Ascending aorta (tissue), 2 donors: ENCODE measurements at places on chromosomes 3 and 15.
A peak's percentile ranks its signal among the peaks of the same experiment; 100 is the strongest.

DNA sequence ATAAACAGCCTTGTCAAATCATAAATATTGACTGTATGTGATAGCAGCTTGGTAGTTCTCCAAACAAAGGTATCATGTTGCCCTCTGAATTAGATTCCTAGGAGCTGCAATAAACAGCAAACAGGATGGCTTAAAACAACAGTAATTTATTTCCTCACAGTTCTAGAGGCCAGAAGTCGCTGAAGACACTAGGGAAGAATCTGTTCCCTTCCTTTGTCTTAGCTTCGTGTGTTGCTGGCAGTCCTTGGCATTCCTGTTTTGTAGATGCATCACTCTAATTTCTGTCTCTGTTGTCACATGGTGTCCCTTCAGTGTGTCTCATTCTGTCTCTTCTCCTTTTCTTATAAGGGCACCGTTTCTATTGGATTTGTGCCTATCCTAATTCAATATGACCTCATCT lies 679.3 kb downstream of the OTOL1 start:
- DNase-seq = no peak

- DNase-seq = peak; percentile 64
Observed at GRCh38 chr3:126925411-126926171, 57.3 kb upstream of the PLXNA1 start.

GRCh38 chr3:29627136-29628117 lies 346.6 kb downstream of the RBMS3 start:
- DNase-seq = no peak

- no peak for DNase-seq
Observed at GRCh38 chr3:179716226-179716625, 63.4 kb downstream of the USP13 start.

DNA sequence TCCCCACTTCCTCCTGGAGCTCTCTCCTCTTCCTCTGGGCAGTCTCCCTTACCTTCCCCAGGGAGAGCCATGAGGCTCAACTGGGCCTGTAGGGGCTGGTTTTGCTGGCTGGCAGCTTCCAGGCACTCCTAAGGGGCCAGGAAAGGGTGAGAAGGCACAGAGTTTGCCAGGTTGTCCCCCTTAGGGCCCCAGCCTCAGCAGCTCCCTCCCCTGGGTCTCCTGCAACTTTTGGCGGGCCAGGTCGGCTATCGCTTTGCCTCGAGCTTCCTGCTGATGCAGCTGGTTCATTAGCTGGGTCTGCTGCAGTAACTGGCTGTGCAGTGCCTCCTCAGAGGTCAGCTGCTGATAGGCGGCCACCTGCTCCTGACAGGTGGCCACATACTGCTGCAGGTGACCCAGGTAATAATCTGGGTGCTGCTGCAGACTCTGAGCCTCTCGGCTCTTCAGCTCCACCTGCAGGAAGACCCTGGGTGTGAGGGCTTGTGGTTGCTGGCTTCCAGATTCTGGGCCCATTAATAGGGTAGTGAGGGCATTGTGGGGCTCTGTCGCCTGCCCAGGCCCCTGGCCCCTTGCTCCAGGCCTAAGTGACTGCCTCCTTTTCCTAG lies 29.7 kb upstream of the OR4F6 start:
- DNase-seq = no peak
